Mesangial cell (primary cell): ENCODE measurements at places on chromosomes 7 and 10. TPM values are rescaled to one million over a fixed set of nuclear protein-coding genes. Genes with fewer than 3 reads are reported as not detected.

Gene MNX1
- total RNA-seq: 0.33 and 0.63 TPM in 2 replicates

Gene CTAGE6
- total RNA-seq: not detected in 2 replicates

Gene PNLIPRP3
- total RNA-seq: not detected in 2 replicates

Gene COL28A1
- 0.16 and 0.38 TPM in 2 replicates for total RNA-seq

Gene PTPN20
- total RNA-seq: 0.76 and 1.8 TPM in 2 replicates

Gene ZNF398
- 10.1 and 10.8 TPM in 2 replicates for total RNA-seq

Gene INHBA
- 22.3 and 34.5 TPM in 2 replicates for total RNA-seq

Gene TRIM50
- not detected in 2 replicates for total RNA-seq

Gene PRF1
- not detected in 2 replicates for total RNA-seq

Gene UCN3
- not detected in 2 replicates for total RNA-seq

Gene ING3
- 7.4 and 7.5 TPM in 2 replicates for total RNA-seq

Gene SPDYE16
- total RNA-seq: not detected in 2 replicates

Gene CLCN1
- total RNA-seq: not detected in 2 replicates

Gene CALML3
- total RNA-seq: not detected in 2 replicates

Gene LEP
- total RNA-seq: not detected in 2 replicates

Gene CDNF
- 1.8 TPM in 1 of 2 replicates, not detected in the other for total RNA-seq

Gene ASAH2B
- 2.5 and 3.7 TPM in 2 replicates for total RNA-seq

Gene HABP2
- total RNA-seq: 0.16 and 1.3 TPM in 2 replicates

Gene PDE6C
- total RNA-seq: not detected in 2 replicates

Gene ASZ1
- not detected in 2 replicates for total RNA-seq

Gene SUN1
- total RNA-seq: 91.1 and 104 TPM in 2 replicates

Gene OTUD1
- 3.1 and 14.8 TPM in 2 replicates for total RNA-seq

Gene TBATA
- total RNA-seq: not detected in 2 replicates

Gene ADRB1
- not detected in 2 replicates for total RNA-seq

Gene LIPM
- total RNA-seq: not detected in 2 replicates

Gene AMZ1
- total RNA-seq: 1.3 and 2.7 TPM in 2 replicates

Gene CYP3A4
- under 0.01 TPM in 1 of 2 replicates, not detected in the other for total RNA-seq

Gene PRRT4
- 0.13 TPM in 1 of 2 replicates, not detected in the other for total RNA-seq

Gene ABCA13
- total RNA-seq: 0.38 and 0.65 TPM in 2 replicates

Gene TMEM229A
- not detected in 2 replicates for total RNA-seq

Gene UNCX
- total RNA-seq: not detected in 2 replicates

Gene KCNIP2
- under 0.01 and 0.51 TPM in 2 replicates for total RNA-seq
